ENCODE measurements at places on chromosomes 1 and 21.

GRCh38 chr1:221839321-221839720, 97.4 kb upstream of the DUSP10 start:
- no peak for DNase-seq

DNA sequence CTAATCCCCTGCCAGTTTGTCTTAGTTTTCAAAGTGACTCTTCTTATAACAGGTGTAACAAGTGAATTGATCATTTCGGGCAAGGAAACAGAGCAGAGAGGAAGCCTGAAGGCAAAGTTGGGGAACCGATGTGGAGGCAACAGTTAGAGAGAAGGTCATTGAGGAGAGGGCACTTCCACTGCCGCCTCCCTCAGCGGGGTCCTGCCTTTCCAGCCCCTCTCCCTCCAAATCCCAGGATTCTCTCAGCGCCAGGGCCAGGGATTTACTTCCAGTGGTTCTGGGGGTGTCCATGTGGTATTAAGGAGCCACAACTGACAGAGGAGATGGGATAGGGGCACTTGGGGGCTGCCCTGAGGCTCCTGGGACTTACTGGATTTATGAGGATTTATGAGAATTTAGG, 39.7 kb upstream of the PDE9A start:
- DNase-seq: no peak

DNA sequence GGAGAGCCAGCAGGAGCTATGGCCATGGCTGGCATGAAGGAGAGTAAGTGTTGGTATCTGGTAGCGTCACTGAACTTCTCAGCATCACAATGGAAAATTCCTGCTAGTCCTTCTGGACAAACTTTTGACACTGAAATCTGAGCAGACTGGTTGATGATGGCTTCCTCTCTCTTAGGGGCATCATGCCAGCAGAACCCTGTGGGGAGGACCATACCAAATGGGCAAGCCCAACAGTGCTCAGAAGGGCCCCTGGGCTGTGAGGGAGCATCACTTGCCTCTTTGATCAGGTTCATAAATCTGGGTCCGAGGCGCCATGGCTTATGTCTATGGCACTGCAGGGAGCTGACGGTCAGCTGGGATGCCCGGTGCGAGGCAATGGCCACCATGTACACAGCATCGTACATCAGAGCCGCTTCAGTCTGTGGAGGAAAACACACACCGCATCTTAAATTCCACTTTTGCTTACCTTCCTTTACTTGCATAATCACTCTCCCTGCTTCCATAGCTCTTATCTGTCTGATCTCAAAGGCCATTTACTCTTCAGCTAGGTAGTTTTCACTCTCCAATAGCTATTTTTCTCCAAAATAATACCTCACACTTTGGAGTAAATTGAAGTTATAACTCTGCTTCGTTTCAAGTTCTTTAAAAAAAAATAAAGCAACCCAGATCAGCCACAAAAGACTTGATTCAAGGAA, 297.1 kb downstream of the GRIK1 start:
- DNase-seq: no peak

- no peak for DNase-seq
Measured at GRCh38 chr1:156149374-156150332, 3.7 kb upstream of the SEMA4A start.

GRCh38 chr21:35303085-35303484, 254.0 kb upstream of the RUNX1 start:
- peak; percentile 81 for DNase-seq

DNA sequence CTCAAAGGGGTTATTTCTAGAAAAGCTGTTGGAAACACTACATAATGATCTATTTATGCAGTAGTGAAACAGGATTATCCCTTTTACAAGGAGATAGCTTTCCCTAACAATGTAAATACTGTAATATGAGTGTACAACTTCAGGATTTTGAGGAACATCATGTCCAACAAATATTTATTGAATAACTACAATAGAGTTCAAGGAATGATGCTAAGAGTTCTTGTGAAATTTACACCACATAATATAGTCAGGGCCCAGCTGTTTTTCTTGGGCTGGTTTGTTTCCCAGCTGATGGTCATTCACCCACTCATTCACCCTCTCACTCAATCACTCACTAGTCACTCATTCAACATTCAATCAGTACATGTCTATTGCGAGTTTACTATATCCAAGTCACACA, 12.3 kb upstream of the LYPLAL1 start:
- peak; percentile 42 for DNase-seq

DNA sequence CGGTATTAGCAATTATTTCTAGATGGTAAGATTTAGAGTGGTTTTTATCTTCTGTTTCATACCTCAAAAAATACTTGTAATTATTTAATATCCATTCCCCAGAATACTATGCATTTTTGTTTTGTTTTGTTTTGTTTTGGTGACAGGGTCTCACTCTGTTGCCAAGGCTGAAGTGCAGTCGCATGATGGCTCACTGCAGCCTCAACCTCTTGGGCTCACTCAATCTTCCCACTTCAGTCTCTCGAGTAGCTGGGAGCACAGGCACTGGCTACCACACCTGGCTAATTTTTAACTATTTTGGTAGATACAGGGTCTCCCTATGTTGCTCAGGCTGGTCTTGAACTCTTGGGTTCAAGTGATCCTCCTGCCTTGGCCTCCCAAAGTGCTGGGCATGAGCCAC, 252.7 kb downstream of the AKT3 start:
- no peak for DNase-seq

- DNase-seq: peak; percentile 60
Measured at GRCh38 chr21:20882462-20883407, 115.5 kb upstream of the NCAM2 start.

DNA sequence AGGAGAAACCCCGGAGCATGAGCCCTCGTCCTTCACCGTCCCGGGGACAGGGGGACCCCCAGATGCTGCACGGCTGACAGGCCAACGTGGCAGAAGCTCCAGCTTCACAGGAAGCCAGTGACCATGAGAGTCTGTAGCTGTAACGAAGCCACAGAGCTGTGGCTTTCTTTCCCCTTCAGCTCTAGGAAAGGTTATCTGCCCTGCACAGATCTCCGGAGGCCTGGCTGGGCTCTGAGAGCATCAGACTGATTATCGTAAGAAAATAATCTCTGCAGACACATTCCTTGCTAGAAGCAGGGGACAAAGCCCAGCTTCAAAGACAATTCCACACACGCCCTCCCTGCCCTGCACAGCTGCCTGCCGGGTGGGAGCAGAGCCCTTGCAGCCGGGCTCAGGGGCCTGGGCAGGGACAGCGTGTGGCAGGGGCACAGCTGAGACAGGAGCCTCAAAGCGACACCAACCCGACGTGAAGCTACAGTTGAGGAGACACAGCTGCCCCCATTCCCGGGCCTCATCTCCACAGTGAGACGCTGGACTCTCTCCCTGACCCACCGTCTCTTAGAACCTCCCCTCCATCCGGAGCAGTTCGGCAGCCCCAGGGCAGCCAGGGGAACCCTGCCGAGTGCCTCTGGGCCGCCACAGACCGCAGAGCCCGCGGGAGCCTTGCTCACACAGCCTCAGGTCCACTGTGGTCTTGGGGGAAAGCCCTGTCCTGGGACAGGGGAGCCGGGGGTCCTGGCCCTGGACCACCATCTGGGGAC, 30.6 kb downstream of the POFUT2 start:
- DNase-seq: no peak
